ENCODE measurements at places on chromosomes 4 and X.

- no peak for DNase-seq
Observed at GRCh38 chrX:46216406-46216805, 328.8 kb downstream of the ZNF674 start.

DNA sequence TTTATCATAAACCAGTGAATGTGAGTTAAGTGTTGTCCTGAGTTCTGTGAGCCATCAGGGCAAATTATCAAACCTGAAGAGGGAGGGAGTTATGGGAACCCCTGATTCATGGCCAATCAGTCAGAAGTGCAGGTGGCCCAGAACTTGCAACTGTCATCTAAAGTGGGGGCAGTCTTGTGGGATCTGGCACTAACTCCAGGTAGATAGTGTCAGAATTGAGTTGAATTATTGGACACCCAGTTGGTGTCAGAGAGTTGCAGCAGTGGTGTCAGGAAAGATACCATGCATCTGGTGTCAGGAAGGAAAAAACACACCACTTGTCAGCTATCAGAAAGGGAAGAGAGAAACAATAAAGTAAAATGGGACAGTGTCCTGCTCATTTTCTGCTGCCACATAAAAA lies 8.4 kb downstream of the CORIN start:
- no peak for DNase-seq

- DNase-seq, result no peak
Observed at GRCh38 chr4:25863831-25864418, 1.1 kb upstream of the SEL1L3 start.

DNA sequence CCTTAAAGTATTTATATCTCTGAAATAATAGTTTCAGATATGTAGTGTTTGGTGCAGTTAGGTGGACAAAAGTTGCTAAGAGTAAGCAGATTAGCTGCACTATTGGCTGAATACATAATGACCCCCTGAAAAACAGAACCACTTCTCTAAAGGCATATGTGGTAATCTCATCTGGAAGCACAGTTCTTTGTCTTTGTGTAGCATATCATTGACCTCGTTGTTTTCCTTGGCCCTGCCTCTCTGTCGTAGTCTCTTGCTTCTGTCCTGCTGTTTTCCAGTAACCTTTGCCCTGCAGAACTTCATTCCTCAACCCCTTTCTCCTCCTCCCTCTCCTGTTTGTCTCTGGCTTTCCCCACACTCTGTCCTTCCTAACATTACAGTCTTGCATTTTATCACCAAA lies 41.4 kb downstream of the JADE3 start:
- DNase-seq, result no peak

GRCh38 chr4:28093071-28093470 lies 1232.4 kb downstream of the STIM2 start:
- no peak for DNase-seq

All from ELR (cell line).